ENCODE measurements at places on chromosomes 7 and 10.

GRCh38 chr10:120988751-120989150 is 137.6 kb downstream of the WDR11 start:
- no peak for DNase-seq

DNA sequence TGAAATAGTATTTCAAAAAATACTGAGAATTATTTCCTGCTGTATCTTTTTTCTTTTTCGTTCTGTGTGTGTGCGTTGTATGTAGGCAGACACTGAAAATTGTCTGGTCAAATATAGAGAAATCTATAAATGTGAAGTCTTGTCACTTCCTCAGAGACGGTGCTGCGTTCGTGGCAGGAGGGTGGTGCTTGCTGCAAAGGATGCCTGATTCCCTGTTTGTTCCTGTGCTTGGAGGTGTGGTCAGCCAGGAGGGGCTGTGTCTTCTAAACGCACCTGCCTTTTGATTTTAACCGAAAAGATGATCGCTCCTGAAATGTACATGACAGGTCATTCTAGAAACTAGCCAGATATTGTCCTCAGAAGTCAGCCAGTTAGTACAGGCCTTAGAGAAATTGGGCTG is 32.5 kb upstream of the PRKAR1B start:
- no peak for DNase-seq

GRCh38 chr7:133763076-133763640 is 364.0 kb upstream of the LRGUK start:
- DNase-seq: no peak

DNA sequence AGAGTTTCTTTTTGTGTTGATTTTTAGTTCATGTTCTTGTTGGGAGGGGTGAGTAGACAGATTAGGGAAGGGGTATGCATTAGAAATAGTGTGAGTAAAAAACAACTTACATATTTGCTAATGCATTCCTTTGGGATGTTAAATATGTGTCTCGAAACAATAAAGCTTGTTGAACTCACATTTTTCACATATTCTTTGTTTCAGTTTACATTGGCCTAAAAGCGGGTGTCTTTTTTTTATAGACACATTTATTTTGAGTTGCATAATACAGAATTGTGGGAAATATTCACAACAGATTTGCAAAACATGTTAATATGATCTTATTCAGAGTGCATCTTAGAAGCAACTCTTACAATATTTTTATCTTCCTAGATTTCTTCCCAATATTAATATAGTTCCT is 337.5 kb upstream of the CNTNAP2 start:
- no peak for DNase-seq

- no peak for DNase-seq
These were observed 3.6 kb upstream of the PTTG1IP2 start for GRCh38 chr7:90465816-90466215.

- no peak for DNase-seq
These were observed 6.8 kb upstream of the MACC1 start for GRCh38 chr7:20224025-20224424.

Measured in CD4-positive, alpha-beta memory T cell (primary cell).